ENCODE measurements at places on chromosomes 5 and 9.

- no peak for DNase-seq
Measured at GRCh38 chr9:84701801-84702200, 32.3 kb downstream of the NTRK2 start.

- DNase-seq: no peak
Measured at GRCh38 chr5:150616506-150616905, 24.0 kb upstream of the SYNPO start.

DNA sequence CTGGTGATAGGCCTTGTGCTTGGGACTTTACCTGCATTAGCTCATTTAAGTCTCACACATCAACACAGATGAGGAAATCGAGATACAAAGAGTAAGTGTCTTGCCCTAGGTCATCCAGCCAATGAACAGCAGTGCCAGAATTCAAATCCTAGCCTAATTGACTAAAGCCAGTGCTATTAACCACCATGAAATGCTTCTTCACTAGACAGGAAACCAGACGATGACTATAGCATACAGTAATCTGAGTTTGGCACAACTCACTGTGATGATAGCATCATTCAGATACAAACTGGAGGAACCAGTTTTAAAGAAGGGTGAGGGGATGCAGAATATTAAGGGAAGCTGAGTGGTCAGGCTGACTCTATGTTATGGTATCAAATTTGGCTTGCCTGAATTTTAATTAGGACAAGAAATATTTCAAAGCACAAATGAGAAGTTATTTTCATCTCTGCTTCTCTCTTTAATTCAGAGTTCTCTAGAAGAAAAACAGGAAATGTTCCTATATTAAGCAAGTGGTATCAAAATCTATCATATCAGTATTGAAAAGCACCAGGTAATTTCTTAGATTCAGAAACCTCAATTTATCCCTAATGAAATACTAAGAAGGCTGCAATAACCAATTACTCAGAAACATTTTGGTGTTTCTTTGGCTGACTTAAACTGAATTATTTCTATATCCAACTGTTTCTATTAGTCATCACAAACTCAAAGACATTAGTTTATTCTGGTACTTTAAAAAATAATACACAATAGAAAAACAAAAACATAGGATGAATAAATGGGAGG is 147.0 kb upstream of the RASA1 start:
- no peak for DNase-seq

- DNase-seq: no peak
Measured at GRCh38 chr5:65970481-65971367, 44.3 kb downstream of the ERBIN start.

DNA sequence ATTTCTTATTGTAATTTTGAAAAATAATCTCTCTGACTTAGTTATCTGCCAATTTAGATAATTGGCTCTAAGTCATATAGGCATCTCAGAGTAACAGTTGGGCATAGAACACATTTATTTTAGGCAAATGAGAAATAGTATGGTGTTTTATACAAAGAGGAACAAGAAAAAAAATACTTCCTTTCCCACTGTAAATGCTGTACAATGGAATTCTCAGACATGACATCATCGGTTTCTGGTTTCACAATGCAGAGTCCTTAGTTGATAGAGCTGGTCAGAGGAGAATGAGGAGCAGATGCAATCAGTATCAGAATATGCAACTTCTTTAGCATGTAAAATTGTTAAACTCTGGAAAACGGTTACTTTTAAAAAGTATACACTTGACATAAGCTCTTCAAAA is 49.4 kb downstream of the PLK2 start:
- no peak for DNase-seq

GRCh38 chr5:64229163-64229774 is 63.6 kb downstream of the RNF180 start:
- DNase-seq: no peak
